ENCODE measurements at places on chromosomes 5 and 9.

GRCh38 chr5:57653636-57654290, 171.2 kb upstream of the ACTBL2 start:
- no peak for DNase-seq

- no peak for DNase-seq
Observed at GRCh38 chr9:16058131-16058549, 505.3 kb downstream of the CCDC171 start.

DNA sequence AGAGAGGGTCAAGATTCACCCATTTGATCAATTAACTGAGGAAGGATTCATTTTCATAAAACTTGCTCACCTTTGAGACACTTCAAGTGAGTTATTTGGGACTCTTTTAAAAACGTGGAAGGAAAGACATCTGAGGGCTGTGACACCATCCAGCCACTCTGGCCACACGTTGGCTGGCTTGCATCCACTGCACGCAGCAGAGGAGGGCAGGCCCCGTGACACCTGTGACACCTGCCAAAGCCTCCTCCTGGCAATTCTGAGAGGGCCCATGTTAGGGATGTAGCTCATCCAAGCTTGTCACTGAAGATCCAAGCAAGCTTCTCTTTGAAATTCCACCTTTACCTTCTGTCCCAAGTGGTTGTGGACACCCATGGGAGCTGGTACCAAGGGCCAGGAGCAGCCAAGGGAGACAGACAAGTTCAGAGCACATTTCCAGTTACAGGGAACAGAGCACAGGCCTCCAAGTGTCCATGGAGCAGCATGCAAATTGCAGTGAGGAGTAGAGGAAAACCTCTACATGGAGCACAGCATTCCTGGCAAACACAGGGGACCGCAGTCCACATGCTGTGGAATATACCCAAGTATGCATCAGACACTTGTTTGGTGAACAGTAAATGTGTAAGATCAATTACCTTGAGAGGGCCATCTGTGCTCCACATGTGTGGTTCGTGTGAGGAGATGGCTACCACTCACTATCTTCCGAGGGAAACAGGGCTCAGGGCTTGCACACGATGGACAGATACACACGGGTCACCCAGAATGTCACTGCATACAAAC, 4.8 kb downstream of the PRSS3 start:
- DNase-seq: no peak

DNA sequence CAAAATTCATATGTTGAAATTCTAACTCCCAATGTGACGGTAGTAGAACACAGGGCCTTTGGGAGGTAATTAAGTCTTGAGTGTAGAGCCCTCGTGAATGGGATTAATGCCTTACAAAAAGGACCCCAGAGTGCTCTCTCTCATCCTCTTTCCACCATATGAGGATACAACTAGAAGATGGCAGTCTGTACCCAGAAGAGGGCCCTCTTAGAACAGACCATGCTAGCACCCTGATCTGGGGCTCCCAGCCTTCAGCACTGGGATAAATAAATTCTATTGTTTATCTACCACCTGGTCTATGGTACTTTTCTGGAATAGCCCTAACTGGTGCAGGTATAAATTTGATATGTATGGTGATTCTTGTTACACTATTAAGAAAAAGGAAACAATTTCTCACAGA, 332.3 kb downstream of the BRINP1 start:
- no peak for DNase-seq

DNA sequence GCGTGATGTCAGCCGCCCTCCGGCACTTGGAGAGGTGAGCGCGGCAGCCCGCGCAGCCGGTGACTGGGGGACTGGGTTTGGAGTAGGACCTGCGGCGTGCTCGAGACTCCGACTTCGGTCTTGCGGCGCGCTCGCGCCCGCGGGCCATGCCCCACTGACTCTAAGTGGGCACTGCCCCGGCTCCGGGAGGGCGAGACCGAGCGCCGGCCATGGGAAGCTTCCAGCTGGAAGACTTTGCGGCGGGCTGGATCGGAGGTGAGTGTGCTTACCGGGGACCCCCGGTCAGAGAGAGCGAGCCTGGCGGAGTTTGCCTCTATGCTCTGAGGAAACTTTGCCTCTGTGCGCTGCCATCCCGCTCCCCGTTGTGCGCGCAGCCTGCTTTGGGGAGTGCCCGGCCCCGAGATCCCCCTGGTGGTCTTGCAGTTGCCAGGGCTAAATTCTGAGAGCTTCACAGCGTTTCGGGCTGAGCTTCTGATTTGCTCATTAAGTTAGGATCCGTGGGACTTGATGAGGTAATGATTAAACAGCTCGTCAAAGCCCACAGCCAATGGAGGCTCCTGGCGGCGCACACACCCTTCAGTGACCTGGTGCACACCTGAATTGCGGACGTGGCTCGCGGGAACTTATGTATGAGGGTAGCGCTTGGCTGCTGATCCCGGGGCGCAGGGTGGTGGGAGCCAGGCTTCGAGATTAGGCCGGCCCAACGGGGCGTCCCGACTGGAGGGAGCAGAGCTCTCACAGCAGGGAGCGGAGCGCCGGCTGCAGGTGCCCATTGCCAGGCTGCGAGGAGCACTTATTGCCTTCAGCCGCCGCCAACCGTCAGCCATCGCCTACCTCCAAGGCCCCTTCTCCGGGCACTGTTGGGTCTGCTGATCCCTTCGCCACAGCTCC, at the start of gene SLC25A48:
SLC25A48 (plus strand) TSS at position 25 of the 891 bp plus-strand sequence; CDS start at position 210, 185 bp downstream.
- DNase-seq: no peak

GRCh38 chr5:76379316-76379715, 23.8 kb upstream of the IQGAP2 start:
- no peak for DNase-seq

- no peak for DNase-seq
Observed at GRCh38 chr5:142481410-142481809, 156.6 kb upstream of the SPRY4 start.

- no peak for DNase-seq
Observed at GRCh38 chr5:127705120-127705892, 2.1 kb downstream of the CCDC192 start.

- DNase-seq: no peak
Observed at GRCh38 chr5:23319901-23320300, 187.5 kb upstream of the PRDM9 start.

DNA sequence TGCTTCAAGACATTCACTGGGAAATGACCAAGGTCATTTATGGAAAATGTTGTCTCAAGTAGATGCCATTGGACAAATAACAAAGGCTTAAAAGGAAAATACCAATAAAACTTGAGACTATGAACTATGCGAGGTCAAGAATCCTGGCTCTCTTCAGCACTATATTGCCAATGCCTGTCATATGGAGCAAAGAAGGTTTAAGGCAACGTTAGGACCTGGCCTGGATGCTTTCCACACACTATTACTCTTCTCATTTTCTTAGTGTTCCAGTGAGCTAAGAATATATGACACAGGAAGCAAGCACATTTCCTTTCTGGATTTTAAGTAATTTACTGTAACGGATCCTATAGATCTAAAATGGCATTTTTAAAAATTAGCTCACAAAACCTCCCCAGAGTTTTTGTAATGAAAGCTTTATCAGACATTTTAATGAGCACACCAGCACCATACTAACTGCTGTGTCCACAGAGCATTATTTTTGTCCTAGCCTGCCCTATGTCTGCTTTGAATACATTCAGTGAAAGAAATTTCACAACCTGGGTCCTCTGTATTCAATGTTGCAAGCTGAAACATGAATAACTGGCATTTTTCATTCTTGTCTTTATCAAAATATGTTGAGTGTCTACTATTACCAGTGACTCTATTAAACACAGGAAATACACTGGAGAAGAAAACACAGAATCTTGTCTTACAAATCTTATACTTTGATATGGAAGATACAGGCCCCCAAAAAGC, 315.6 kb downstream of the CETN3 start:
- no peak for DNase-seq

- DNase-seq: no peak
Observed at GRCh38 chr5:160326981-160327380, 14.6 kb upstream of the CCNJL start.

DNA sequence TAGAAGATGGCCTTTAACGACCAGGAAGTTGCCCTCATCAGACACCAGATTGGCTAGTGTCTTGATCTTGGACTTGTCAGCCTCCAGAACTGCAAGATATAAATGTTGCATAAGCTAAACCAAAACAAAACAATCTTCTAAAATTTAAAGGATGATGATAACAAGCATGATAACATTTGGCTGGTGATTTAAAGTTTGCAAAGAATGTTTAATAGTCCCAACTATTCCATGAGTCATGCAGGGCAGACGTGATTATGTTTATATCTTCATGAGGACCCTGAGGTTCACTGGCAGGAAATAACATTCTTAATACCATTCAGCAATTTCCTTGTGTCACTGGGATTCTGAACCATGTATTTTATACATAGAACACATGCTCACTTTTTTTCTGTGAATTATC, 319.8 kb downstream of the HCN1 start:
- no peak for DNase-seq

- DNase-seq: no peak
Observed at GRCh38 chr9:7965063-7965462, 165.5 kb upstream of the DMAC1 start.

DNA sequence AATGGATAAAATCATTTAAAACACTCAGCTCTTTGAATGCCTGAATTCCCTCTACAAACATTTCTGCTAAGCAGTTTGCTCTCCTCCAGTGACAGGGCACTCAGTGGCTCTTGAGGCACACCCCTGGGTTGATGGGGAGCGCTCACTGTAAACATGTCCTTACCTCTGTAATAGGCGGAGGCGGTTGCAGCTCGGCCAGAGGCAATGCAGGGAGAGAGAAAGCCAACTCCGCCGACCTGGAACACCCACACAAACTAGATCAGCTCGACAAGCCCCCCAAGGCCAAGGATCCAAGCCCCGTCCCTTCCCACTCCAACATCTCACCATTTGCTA, 329 bp downstream of the CDC23 start:
- no peak for DNase-seq

Data from NK-92 treated with Interleukin-12 subunit alpha and Interleukin-12 subunit beta, amount 100 ng/mL, for 24 hours (cell line).